ENCODE measurements at places on chromosomes 7 and 10. TPM values are rescaled to one million over a fixed set of nuclear protein-coding genes. Genes with fewer than 3 reads are reported as not detected.

Gene TRIM73
- 2.6 TPM for polyA plus RNA-seq

Gene OR2A5
- polyA plus RNA-seq, result not detected

Gene FLNC
- polyA plus RNA-seq, result 1,054 TPM

- DNase-seq, result no peak
Measured at GRCh38 chr10:131363416-131363815, 51.9 kb upstream of the TCERG1L start.

- no peak for DNase-seq
Measured at GRCh38 chr10:59977486-59977885, 71.1 kb upstream of the CCDC6 start.

Gene TBX20
- 3.5 TPM for polyA plus RNA-seq

All from heart right ventricle (tissue), 16 donors.